Stimulated activated naive CD8-positive, alpha-beta T cell treated with anti-CD3 and anti-CD28 coated beads, Interleukin-15, Interleukin-2, amounts not matched to agents 100 U/mL and 50 U/mL, for 24 hours (primary cell): ENCODE measurements at places on chromosomes 1 and 21.

- DNase-seq, result no peak
Measured at GRCh38 chr1:235527196-235527814, 23.1 kb upstream of the B3GALNT2 start.

GRCh38 chr1:108521990-108522393, 37.9 kb upstream of the EEIG2 start:
- DNase-seq, result no peak

DNA sequence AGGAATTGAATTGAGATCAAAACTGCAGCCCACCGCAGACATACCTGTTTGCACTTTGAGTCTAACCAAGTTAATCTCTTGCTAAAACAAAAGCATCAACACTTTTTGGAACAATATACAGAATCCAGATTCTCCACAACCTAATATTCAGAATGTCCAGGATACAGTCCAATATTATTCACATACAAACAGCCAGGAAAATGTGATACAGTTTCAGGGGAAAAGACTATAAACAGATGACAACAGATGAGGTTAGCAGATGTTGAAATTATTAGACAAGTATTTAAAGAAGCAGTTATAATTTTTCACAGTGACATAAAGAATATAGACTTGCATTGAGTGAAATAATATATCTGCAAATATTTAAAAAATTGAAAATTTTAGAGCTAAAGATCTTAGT, 678.1 kb upstream of the CXADR start:
- DNase-seq, result no peak

- DNase-seq, result no peak
Measured at GRCh38 chr1:85153149-85153891, 47.5 kb downstream of the SYDE2 start.

DNA sequence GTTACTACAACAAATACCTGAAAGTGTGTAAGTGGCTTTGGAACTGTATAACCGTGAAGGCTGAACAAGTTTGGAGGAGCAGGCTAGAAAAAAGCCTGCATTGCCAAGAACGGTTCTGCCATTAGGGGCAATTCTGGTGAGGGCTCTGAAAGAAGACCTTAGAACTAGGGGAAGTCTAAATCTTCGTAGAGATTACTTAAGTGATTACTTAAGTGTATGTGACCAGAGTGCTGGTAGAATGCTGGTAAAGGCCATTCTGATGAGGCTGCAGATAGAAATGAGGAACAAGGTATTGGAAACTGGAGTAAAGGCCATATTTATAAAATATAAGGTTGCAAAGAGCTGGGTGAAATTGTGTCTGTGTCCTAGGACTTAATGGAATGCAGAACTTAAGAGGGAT, 158.0 kb downstream of the CLIC6 start:
- DNase-seq, result no peak

- no peak for DNase-seq
Measured at GRCh38 chr1:223038288-223039006, 104.6 kb downstream of the TLR5 start.

DNA sequence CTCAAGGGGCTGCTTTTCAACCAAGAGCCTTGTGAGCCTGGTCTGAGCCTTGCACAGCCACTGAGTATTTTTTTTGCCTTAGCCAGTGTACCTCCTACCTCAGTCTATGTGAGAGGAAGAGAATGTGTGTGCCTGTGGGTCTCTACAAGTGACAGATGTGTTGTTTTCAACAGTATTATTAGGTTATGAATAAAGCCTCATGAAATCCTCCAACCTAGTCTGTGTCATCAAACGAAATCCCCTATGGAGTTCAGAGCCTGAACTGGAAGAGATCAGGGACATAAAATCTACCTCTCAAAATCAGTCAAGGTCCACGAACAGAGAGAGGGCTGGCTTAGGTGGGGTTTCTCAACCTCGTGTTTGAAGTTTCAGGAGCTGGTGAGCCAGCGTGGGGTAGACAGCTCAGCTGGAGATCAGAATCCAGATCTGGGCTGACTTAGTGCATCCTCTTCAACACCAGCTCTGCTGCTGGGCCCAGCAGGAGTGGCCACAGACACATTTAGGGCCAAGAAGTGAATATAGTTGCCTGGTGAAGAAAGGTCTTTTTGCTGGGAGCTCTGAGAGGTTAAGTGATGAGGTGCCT, 8.2 kb downstream of the XKR8 start:
- no peak for DNase-seq

DNA sequence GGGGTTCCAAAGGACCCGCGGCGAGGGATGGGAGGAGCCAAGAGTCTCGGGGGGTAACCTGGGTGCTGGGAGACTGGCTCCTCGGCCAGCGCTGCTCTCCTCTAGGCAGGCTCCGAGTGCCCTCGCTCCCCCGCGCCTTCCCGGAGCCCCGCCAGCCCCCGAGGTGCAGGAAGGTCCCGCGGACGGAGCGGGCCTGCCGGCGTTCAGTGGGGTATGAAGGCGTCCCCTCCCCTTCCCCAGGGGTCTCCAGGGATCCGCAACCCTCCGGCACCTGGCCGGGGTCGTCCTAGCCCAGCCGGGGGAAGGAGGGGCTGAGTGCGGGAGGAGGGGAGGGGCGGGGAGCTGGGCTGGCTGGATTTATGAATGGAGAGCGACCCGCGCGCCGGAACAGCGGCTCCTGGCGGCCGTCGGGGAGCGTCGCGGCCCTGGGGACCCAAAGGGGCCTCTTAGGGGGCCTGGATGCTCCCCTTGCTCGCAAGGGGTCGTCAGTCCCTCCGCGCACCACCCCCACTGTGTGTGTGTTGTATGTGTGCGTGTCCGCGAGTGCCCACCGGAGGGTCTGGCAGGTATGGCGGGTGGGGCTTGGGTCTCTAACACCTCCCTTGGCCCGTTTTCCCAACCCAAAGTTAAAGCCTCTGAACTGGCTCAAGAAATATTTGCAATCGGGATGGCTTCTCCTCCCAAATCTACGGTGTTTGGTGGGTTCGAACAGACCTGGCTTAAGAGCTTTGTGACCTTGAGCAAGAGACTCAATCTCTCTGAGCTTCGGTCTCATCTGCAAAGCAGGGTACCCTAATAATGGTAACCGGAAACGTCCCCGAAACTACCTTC, 642 bp downstream of the HCRTR1 start:
- peak; percentile 65 for DNase-seq

DNA sequence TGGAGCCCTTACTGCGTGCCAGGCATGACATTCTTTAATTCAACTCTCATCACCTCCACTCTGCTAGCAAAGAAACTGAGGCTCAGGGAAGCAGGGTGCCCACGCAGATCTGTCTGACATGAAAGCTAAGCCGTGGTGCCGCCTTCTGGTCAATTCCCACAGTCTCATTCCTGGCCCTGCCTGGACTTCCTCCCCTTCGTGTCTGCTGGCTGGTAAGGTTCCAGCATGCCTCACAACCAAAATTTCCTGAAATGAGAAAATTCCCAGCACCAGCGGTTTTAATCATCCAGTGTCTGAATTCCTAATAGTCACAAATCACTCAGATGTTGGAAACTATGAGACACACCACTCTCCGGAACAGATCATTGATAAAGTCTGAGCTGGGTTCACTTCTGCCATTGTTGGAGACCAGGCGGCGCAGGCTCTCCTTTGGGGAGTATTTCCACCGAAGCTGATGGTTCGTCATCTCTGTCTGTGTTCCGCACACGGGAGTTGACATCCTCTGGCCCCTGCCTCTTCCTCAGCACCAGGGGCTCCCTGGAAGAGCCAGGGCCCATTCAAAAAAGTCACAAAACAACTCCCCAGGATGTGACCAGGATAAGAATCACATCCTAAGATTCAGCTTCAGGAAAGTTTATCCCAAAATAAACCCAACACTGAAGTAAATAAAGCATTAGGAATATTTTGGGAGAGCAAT, 167.7 kb downstream of the PLPP3 start:
- no peak for DNase-seq

DNA sequence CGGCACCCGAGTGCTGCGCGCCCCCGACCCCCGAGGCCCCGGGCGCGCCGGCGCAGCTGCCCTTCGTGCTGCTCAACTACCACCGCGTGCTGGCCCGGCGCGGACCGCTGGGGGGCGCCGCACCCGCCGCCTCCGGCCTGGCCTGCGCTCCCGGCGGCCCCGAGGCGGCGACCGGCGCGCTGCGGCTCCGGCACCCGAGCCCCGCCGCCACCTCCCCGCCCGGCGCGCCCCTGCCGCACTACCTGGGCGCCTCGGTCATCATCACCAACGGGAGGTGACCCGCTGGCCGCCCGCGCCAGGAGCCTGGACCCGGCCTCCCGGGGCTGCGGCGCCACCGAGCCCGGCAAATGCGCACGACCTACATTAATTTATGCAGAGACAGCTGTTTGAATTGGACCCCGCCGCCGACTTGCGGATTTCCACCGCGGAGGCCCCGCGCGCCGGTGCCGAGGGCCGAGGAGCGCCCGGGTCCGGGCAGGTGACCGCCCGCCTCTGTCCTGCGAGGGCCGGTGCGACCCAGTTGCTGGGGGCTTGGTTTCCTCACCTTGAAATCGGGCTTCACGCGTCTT, 49.0 kb downstream of the SIM2 start:
- peak; percentile 70 for DNase-seq

DNA sequence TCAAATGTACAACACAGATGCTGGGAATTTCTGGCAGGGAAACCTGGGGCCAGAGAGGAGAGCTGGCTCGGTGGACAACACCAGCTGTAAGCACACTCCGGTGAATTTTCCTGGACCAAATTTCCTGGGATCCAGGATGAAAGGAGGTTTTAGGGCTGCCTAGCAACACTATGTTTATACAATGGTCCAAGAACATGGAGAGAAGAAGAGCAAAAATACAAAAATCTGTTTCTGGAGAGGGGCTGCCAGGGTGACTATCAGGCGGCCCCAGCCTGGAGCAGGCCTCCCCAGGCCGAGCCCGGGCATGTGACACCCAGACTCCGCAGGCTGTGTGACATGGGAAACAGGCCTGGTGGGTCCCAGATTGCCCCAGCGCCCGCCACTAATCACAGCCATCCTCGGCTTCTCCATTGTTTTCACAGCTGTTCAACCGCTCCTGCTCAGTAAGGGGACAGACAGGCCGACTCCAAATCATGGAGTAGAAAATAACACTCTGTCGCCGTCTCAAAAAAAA, 336.0 kb upstream of the NFIA start:
- DNase-seq, result no peak

DNA sequence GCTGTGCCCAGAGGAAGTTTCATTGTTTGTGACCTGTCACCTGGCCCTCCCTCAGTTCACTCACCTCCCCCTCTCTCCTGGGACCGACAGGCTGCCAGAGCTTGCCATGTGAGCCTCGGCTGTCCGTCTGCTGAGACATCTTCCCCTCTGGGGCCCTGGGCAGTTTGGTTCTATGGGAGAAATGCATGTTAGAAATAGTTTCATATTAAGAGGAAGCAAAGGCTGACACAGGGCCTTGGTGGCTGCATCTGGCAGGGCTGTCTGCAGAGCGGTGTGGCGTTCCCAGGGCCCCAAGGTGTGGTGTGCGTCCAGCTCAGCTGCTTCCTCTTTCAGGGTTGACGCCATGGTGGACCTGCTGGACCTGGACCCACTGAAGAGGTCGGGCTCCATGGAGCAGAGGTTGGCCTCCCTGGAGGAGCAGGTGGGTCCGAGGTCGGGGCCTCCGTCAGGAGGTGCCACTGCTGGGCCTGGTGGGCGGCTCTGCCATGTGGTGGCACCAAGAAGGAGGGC, 31.9 kb upstream of the LRRC3 start:
- DNase-seq, result peak; percentile 1

- no peak for DNase-seq
Measured at GRCh38 chr21:42377211-42377950, 11.0 kb upstream of the TFF1 start.

DNA sequence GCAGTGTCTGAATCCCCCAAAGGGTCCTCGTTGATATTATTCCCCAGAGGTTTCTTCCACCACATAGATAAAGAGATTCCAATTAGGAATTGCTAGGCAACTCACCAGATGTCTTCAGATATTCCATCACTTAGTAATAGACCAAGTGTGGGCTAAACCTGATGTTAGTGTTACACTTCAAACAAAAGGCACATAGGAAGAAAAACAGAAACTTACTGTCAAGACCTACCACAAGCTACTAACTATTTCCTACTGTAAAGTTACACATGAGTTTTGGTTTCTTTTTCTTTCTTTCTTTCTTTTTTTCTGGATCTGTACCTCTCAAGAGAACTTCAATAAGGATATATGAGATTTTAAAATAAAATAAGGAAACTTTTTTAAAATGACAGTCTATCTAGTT, 879.1 kb upstream of the NEGR1 start:
- DNase-seq, result no peak

DNA sequence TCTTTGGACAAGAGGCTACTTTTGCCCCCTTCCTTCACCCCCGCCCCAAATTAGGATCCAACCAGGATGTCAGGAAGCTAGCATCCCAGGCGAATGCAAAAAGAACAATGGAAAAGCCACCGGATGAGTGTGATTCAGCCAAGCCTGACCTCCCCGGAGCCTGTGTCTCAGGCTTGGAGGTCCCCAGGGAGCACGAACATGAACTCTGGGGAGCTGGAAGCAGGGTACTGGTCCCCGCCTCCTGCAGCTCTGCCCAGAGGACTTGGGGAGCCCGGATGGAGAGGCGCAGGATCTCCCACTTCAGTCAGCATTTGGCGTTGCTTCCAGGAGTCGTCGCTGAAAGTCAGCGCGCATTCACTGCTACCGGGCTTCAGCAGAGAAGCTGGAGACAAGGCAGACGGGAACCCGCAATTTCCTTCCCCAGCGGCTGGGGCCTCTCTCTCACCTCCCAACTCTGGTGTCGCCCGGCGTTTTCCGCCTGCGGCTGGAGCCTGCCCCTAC, 1.8 kb upstream of the TBX15 start:
- DNase-seq, result no peak
